Gastroesophageal sphincter (tissue), 4 donors: ENCODE measurements at places on chromosomes 1 and 21.

- no peak for ATAC-seq
These were observed 39.8 kb downstream of the COL6A1 start for GRCh38 chr21:46021398-46021797.

DNA sequence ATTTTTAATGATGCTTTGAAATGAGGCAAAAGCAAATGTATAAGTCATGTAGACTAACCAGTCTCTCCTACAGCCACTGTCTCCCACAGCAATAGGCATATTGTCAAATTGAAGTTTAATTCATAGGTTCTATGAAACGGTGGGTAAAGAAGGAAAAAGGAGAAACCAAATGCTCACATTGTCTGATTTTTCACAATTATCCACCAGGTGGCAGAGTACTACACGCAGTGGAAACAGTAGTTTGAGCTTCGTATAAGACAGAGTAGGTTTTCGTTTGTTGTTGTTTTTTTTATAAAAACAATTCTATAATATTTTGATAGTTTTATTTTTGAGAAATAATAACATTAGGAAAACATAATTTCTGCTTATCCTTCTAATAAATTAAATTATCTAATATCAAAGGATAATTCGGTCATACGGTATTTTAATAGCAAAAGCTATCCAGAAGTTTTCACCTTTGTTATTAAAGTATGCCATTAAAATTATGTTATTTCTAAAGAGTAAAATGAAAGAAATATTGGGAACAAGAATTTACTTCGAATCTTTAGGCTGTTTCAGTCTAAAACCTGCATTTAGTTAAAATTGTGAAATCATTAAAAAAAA, 39.1 kb downstream of the TYW3 start:
- ATAC-seq, result no peak

DNA sequence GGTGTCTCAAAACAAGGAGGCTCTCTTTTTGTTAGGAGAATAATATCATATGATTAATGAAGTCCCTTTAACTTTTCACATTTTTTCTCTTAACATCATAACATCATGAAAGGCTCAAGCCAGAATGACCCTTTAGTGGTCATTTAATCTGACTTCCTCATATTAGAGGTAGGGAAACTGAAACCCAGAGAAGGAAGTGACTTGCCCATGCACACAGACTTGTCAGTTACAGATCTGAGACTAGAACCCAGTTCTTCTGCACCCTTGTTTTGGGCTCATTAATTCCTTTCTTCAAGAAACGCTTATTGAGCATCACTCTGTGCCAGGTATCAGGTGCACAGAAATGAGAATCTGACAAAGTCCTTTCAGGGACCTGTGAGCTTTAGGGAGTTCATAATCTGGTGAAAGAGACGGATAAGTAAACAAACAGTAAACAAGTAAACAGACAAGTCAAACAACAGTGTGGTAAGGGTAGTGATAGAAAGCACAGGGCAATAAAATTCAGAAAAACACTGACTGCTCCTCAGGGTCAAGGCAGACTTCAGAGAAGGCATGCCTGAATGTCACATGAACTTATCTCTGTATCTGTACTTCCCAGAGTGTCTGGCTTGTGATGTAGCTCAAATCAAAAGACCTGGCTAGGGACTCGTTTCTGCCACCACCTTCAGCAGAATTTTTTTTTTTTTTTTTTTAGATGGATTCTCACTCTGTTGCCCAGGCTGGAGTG, 38.3 kb upstream of the OSBPL9 start:
- no peak for ATAC-seq

DNA sequence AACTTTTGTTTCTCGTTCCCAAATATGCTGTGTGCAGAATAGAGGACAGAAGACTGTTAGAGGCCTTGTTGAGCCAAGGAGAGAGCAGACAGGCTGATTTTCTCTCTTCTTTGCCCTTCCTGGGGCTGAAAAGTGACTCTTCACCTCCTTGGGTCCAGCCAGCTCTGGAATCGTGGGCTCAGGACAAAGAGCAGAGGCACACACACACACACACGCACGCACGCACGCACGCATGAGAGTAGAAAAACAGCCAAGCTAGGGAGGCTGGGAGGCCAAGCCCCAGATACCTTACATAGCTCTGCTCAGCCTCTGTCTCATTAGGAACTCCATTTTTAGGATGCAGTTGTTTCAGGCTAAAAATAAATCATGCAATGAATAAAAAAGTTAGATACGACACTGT, at the start of gene CASQ2:
Gene CASQ2 (minus strand): TSS at position 166 of the 400 bp plus-strand sequence. CDS start 173 bp downstream, outside the sequence.
- ATAC-seq, result peak; percentile 76

GRCh38 chr1:18468570-18468969, 12.2 kb upstream of the KLHDC7A start:
- no peak for ATAC-seq

DNA sequence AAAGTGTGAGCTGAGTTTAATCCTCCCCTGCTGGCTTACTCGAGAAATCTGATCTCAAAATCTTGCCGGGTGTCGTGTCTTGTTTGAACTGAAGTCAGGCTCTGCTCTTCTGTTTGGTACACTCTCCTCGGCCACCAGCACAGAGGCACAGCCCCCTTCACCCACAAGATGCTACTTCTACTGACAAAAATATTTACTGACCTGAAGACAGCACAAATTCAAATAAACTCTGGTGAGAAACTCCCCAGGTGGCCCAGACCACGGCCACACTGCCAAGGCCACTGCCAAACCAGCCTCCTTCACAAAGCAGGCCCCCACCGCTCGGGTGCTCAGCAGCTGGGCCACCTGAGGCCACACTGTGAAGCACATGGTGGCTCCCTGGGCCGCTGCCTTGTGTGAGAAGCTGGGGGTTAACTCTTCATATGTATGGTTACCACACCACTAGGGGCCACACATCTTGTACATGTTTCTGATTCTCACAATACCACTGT, 80.6 kb downstream of the TGFBR3 start:
- ATAC-seq, result peak; percentile 6

GRCh38 chr21:46229133-46229922, 754 bp upstream of the LSS start:
- peak; percentile 34 for ATAC-seq

- no peak for ATAC-seq
These were observed 207.2 kb downstream of the PTGER3 start for GRCh38 chr1:70840260-70840953.

DNA sequence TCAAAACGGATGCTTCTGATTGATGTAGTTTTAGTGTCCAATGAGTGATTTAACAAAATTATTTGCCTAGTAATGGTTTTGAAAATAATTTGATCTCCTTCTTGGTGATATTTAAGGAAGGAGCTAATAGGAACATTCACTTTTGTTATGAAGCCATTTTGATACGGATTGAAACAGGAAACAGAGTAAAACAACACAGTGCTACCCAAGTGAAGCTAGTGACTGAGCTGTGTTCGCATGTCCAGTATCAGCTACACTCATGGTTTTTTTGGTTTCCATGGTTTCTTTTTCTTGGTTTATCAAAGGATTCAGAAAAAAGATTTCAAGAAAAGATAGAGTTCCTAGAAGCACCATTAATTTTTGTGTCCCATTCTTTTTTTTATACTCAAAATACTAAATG, 40.1 kb upstream of the PLEKHO1 start:
- no peak for ATAC-seq

GRCh38 chr21:38227401-38227800, 29.4 kb upstream of the KCNJ15 start:
- ATAC-seq, result no peak

DNA sequence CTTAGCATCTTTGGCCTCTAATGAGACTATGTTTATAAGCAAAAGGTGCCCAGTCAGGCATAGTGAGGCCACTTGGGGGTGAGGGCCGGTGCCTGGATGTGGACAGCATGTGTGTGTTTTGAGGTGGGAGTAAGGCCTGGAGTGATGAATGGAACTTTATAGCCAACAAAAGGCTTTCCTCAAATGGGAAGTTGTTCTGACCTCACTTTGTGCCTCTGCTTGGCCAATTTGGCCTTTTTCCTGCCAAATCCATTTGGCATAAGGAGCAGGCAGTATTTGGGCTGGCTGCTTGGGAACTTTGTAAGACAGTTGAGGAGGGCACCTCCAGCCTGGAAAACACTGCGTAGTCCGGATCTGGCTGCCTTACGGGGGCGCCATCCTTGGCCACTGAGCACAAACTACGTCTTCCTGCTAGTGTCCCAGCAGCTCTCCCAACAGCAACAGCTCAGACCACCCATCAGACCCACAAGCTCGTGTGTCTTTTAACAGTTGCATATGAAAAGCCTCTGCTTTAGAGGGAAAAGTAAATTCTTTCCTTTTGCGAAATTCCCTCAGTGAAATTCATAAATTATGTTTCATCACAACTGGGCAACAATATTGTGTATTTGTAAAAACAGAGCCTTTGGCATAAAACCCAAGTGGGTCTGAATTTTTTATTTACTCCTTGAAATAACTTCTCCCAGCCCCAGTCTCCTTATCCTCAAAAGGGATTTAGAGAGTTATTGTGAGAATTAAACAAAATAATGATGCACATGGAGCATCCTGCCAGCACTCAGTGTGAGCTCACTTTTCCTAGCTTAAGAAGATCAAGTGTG, 322.9 kb downstream of the DISC1 start:
- peak; percentile 85 for ATAC-seq

DNA sequence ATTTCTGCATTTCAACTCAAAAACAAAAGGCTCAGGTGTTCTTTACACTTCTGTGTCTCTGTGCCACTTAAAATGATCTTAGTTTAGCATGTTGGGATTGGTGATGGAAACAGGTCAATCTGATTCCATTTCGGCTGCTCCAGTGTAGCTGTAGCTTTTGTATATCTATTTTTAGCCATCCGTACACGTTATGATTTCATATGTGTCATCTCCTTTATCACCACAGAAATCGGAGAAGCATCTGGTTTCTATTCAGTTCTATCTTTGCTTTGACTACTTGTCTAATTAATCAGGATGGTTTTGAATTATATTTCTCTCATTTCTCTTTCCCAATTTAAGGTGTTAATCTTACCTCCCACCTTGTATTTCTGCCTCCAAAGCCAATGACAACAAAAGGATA, 41.1 kb downstream of the RGS21 start:
- no peak for ATAC-seq

- no peak for ATAC-seq
These were observed 84.8 kb upstream of the GNG4 start for GRCh38 chr1:235734335-235734734.

DNA sequence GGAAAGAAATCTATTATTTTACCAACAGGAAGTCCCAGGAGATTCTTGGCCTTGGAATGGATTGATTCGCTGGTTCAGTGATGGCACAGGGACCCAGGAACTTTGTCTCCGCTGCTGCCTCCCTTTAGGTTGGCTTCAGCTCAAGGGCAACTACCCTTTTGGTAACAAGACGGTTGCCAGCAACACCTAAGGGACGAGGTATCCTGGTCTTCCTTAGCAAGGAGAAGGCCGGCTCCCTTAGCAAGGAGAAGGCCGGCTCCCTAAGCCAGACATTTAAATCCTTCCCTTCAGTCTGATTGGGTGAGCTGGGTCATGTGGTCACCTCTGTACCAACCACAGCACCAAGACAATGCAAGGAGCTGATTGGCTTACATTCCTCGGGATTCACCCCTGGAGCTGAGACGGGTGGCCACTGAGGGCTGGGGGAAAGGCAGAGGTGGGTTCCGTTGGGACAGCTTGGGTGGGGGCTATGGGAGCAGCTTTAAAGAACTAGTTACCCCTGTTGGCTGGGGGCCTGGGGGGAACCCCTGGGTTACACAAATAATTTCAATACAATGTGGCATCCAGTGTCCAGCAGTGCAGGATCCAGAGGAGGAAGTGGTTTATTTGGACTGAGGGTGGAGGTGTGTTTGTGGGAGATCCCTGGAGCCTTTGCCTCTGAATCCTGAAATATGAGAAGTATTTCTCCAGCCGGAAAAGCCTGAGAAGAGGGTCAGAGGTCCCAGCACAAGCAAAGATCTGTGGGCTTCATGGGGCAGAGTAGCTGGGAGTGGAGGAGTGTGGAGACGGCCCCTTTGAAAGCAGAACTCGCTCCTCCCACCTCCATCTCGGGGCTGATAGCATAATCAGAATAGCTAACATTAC, 20.7 kb upstream of the CLIC4 start:
- peak; percentile 9 for ATAC-seq

- ATAC-seq, result no peak
These were observed 576.1 kb upstream of the PTBP2 start for GRCh38 chr1:96145492-96145891.

DNA sequence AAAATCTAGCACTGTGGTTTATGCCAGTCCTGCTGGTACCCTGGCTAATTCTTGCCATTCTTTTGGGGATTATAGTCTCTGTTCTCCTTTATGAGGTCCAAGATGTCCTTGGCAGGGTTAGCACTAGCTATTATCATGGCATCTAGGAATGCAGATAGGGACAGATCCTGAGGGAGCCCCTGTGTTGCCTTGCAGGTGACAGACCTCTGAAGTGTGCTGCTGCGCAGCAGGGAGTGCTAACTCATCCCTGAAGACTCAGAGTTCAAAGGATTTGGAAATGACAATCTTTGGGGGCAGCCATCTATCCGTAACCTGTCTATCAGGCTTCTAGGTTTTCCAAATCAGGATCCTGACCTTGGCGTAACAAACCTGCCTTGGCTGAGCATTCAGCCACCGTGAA, 16.3 kb downstream of the ZFYVE9 start:
- ATAC-seq, result no peak

GRCh38 chr21:43893536-43894205, 28.6 kb downstream of the AGPAT3 start:
- no peak for ATAC-seq

DNA sequence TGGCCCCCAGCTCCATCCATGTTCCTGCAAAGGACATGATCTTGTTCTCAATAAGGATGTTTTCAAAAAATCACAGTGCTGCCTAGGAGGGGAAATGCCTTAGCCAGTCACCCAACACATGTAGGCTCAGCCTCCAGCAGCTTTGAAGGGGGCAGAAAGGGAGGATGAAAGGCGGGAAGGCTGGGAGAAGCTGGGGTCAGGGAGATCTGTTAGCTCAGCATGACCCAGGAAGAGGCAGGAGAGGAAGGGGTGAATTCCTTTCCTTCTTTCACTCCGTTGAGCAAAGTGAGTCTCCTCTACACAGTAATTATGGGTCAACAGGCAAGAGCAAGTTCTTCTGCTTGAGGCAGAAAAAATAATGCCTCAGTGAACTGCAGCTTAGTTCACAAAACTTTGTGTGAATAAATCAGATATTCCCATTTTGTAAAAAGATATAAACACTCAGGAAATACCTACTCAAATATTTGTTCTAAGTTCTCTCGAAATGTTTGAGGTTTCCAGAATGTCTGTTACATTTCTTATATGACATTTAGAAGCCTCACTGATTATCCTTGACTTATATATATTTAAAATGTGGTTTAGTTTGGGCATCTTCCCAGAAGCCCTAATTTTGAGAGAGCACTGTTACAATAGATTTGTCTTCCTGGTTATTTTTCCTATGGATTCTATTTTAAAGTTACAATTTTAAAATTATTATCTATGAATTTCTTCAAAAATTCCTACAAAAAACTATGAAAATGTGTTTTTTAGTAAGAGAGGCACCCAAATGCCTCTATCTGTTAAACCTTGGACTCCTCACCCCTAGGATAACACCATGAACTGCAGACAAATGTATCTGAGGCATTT, 116.8 kb downstream of the KCNJ6 start:
- ATAC-seq, result no peak

- ATAC-seq, result no peak
These were observed 113.1 kb upstream of the GUCA2B start for GRCh38 chr1:42040159-42040558.

- peak; percentile 89 for ATAC-seq
These were observed 23.1 kb upstream of the TNFRSF1B start for GRCh38 chr1:12143631-12144155.

- no peak for ATAC-seq
These were observed 82.1 kb downstream of the VPS26C start for GRCh38 chr21:37184784-37185593.
